ENCODE measurements at places on chromosomes 12 and 14.

DNA sequence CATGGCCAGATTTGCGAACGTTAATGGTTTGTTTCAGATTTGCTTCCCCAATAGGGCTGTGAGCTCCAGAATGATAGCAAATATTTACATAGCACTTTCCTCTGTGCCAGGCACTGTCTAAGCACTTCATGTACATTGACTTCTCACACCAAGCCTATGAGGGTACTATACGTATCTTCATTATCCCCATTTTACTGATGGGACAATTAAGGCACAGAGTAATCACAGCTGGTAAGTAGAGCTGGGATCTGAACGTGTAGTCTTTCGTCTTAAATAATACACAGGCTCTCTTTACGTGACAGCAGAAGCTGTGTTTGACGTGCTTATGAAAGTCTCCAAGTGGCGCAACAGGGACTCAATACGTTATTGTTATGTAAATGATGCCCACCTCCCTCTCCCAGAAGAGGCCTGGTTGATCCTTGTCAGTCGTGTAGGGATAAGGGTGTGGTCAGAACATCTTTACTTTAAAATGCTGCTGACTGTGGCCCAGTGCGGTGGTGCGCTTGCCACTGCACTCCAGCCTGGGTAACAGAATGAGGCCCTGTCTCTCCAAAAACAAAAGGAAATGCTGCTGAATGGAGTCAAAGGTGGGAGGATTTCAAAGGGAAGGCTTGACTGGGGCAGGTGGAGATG lies 66.3 kb upstream of the TCL1B start:
- DNase-seq: no peak

- no peak for DNase-seq
These were observed 55.8 kb upstream of the CHGA start for GRCh38 chr14:92866901-92867865.

- DNase-seq: peak; percentile 79
These were observed 131.6 kb downstream of the KSR2 start for GRCh38 chr12:117836999-117837736.

GRCh38 chr14:75303381-75303789 lies 24.8 kb downstream of the FOS start:
- peak; percentile 62 for DNase-seq

DNA sequence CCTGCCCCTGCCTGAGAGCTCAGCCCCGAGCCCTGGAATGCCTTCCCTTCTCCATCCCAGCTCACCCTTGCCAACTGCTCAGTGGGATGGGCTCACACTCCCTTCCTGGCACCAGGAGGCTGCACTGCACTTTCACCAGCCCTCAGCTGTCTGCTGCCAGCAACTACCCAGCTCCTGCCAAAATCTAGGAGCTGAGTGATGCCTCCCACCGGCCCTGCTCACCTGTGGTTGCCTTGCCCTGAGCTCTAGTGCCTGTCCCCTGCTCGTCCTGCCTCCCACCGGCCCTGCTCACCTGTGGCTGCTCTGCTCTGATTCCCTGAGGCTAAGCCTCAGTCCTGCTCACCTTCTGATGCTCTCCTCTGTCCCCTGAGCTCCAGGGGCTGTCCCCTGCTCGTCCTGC lies 119.8 kb downstream of the TMEM121 start:
- no peak for DNase-seq

- peak; percentile 24 for DNase-seq
These were observed 97.9 kb upstream of the FAR2 start for GRCh38 chr12:29051221-29051620.

DNA sequence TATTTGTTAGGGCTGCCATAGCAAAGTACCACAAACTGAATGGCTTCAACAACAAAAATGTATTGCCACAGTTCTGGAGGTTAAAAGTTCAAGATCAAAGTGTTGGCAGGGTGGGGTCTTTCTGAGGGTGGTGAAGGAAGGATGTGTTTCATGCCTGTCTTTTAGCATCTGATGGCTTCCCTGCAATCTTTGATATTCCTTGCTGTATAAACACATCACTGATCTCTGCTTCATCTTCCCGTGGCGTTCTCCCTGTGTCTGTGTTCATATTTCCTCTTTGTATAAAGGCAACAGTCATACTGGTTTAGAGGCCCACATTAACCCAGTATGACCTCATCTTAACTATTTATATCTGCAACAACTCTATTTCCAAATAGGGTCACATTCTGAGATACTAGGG lies 167.5 kb downstream of the BTG1 start:
- DNase-seq: no peak

DNA sequence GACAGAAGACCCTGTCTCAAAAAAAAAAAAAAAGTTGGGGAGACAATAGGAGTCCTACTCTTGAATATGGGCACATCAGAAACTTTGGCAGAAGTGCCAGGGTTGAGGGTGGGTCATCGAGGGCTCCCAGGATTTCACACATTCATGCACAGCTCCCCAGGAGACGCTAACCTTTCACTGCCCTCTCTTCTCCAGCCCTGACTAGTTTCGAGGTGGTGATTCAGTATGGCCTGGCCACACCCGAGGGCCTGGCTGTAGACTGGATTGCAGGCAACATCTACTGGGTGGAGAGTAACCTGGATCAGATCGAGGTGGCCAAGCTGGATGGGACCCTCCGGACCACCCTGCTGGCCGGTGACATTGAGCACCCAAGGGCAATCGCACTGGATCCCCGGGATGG lies 29.4 kb upstream of the LRP1-AS start:
- DNase-seq: no peak

DNA sequence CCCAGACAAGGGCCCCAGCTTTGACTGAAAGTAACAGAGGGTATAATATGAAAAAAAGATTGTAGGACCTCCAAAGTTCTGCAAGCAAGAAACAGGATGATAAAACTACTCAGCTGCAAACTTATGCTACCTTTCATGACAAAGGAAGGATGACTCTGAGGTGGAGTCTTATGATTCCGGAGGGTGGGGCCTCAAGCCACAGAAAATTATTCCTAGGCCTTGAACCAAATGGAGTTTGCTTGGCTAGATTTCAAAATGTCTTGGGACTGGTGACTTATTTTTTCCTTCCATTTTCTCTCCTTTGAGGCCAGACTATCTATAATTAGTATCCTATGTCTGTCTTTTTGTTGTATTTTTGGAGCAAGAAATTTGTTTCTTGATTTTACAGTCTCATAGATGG lies 336.4 kb downstream of the LRIG3 start:
- DNase-seq: no peak

DNA sequence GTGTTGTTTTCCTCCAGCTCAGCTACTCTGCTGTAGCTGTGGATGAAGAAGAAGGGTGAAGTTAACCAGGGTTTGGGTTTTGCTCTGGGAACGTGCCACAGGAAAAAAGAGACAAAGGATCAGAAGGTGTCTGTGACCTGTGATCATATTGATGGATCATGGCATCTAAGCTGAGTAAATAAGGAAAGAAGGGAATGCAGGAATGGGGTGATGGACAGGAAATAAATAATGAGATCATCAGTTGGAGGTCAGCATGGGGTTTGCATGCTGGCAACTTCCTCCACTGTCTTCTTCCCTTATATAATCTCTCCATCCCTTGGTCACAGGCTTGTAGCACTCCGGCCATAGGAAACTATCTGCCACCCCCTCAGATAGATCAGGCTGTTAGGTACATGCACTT lies 430.3 kb upstream of the PDE3A start:
- DNase-seq: no peak

DNA sequence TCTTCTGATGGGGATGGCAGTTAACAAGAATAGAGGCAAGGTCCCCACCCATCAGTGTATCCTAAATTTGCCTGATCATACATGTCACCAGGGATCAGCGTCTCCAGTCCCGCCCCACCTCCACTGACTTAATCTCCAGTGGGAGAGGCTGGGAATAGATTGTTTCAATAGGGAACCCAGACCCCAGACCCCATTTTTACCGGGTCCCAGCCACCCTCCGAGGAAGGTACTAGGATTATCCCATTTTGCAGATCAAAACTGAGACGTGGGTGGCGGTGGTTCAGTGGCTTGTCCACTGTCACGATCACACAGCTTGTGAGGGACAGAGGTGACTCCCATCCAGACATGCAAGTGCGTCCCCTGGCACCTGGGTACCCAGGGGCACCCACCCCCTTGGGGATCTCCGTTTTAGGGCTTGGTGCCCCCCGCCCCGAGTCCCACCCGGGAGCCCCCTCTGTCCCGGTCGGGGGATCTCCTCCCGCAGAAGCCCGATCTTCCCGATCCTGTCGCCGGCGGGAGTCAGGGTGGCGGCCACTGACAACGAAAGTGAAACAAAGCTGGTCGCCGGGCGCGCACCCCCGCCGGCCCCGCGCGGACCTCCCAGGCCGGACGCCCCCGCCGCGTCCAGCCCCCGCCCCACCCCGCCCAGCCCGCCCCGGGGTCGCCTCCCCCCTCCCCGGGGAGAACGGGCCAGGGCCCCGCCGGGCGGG lies 523 bp downstream of the WSB2 start:
- DNase-seq: no peak

DNA sequence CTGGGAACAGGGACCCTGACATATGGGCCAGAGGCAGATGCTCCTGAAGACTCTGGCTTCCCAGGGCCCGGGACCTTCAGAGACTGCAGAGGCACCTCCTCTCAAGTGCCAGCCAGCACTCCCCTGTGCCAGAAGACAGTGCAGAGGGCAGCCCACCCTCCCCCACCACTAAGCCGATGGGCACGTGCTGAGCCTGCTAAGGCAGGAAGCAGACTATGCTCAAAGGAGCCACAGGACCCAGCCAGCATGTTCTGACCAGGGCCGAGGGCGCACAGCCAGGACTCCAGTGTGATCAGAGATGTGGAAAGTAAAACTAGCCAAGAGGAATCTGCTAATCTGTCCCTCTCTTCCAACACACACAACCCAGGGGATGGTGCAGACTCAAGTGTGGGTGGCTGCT lies 29.8 kb downstream of the DIO3 start:
- no peak for DNase-seq

DNA sequence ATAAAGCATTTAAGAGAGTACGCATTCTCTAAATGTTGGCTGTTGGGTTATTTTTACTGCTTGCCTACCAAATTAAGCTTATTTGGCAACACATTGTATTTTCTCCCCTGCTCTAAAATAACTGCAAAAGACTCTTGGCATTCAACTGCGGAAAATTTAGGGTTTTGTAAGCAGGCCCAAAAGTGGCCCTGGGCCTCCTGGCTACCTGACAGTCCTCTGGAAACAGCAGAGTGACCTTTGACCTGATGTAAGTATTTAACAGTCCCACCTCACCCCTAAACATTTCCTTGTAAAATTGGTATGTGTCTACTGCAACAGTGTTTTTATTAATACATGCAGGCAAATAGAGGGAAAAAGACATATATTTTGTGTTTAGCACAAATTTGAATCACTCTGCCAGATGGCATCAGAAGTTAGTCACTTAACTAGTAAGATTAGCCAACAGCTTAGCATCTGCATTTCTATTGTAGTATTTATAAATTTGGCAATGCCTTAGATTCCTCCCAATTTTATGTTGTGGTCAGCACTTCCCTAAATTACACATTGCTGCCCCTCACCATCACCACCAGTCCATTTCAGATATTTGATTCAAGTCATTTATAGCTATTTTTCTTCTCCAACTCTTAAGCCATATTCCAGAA lies 11.2 kb downstream of the LLPH start:
- no peak for DNase-seq

GRCh38 chr14:73695997-73696396 lies 18.2 kb downstream of the PNMA1 start:
- no peak for DNase-seq

GRCh38 chr12:130224613-130225012 lies 62.3 kb downstream of the FZD10 start:
- DNase-seq: no peak

Measured in brain microvascular endothelial cell (primary cell).